HepG2 (cell line): ENCODE measurements at places on chromosomes 1 and 21.

DNA sequence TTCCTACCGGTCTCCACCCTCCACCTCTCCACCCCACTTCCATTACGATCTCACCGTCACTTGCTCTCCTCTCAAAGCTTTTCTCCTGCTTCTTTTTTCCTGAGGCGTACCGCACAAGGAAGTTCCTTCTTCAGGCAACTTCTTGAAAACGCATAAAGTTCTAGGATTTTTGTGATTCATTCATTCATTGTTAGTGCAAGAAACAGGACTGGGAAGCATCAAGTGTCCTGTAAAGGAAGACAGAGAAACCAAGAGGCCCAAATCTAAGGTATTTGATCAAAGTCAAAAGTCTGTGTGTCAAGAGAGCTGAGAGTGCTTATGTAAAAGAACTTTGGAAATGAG, 1.3 kb upstream of the RCC2 start:
- H3K4me3 ChIP-seq, result no peak overlapping the region; the same call in 1 of the 2 replicates
- peaks cover 43% of the 10 kb centered on the region for H3K4me1 ChIP-seq
- no peak overlapping the region for H3K27ac ChIP-seq
- 0 out of 3 replicates have a peak, but pooled peaks cover 8% of the 10 kb centered on the region for H3K36me3 ChIP-seq
- no peak for DNase-seq

- H3K4me1 ChIP-seq, result peaks cover 15% of the 10 kb centered on the region
- no peak for DNase-seq
- no peak overlapping the region for H3K27ac ChIP-seq
- H3K36me3 ChIP-seq, result no peaks in the 10 kb centered on the region
- no peak overlapping the region for H3K4me3 ChIP-seq
Measured at GRCh38 chr1:183942933-183943693, 94.4 kb downstream of the COLGALT2 start.

DNA sequence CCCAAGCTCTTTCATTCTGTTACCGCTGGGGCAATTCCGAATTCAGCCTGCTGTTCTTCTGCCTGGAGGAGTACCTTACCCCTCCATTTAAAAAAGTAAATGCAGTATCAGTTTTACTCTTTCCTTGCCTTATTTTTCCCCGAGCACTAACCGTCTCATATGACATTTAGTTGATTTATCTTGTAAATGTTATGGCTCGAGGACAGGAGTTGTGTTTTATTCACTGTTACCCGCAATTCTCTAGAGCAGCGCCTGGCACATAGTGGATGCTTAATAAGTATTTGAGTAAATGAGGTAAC, 425 bp upstream of the TADA1 start:
- H3K27me3 ChIP-seq, result no peaks in the 10 kb centered on the region
- H3K4me1 ChIP-seq, result peaks cover 52% of the 10 kb centered on the region
- H3K4me3 ChIP-seq, result peak overlapping the region; percentile 86

- no peak for DNase-seq
- no peak overlapping the region for H3K4me3 ChIP-seq
- H3K4me1 ChIP-seq, result no peaks in the 10 kb centered on the region
Measured at GRCh38 chr21:21156957-21157356, 158.7 kb downstream of the NCAM2 start.

GRCh38 chr1:6330410-6330911, 63.1 kb downstream of the ACOT7 start:
- H3K4me3 ChIP-seq, result no peak overlapping the region
- H3K4me1 ChIP-seq, result no peaks in the 10 kb centered on the region
- H3K27me3 ChIP-seq, result no peaks in the 10 kb centered on the region
- no peak overlapping the region for H3K27ac ChIP-seq

DNA sequence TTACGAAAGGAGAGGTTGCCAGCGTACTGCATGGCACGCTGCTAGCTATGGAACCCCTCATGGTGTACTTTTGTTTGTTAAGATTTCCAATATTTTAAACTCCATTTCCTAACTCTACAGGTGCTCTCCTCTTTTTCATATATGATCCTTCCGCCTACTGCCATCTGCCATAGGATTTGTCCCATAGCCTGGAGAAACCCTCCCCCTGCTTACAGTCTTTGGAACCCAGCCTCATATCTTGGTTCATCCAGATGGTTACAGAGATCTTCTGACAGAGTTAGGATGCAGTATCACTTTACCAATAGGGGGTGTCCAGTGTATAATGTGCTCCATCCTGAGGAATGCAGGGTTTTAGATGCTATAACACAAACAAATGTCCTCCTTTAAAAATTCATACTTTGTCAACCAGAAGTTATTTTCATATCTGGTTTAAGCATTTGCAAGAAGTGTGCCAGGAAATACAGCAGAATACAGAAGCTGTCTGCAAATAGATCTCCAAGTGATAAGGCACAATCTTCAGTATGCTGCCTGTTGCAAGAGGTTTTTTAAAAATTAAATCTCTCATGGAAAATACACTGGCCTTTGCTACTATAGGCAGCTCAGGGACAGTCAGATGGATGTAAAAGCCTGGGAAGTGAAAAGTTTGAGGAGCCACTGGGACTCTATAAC, 377.8 kb downstream of the KCNH1 start:
- no peaks in the 10 kb centered on the region for H3K4me1 ChIP-seq
- no peak overlapping the region for H3K27ac ChIP-seq

GRCh38 chr1:92797961-92798360, 13.1 kb upstream of the EVI5 start:
- DNase-seq, result no peak
- H3K4me1 ChIP-seq, result peaks cover 14% of the 10 kb centered on the region
- H3K27ac ChIP-seq, result no peak overlapping the region
- H3K4me3 ChIP-seq, result no peak overlapping the region
- H3K36me3 ChIP-seq, result no peaks in the 10 kb centered on the region
- H3K27me3 ChIP-seq, result no peaks in the 10 kb centered on the region

GRCh38 chr1:220195701-220196100, 76.6 kb downstream of the RAB3GAP2 start:
- no peaks in the 10 kb centered on the region for H3K27me3 ChIP-seq
- DNase-seq, result no peak
- peaks cover 30% of the 10 kb centered on the region for H3K36me3 ChIP-seq
- H3K27ac ChIP-seq, result no peak overlapping the region
- no peaks in the 10 kb centered on the region for H3K4me1 ChIP-seq

DNA sequence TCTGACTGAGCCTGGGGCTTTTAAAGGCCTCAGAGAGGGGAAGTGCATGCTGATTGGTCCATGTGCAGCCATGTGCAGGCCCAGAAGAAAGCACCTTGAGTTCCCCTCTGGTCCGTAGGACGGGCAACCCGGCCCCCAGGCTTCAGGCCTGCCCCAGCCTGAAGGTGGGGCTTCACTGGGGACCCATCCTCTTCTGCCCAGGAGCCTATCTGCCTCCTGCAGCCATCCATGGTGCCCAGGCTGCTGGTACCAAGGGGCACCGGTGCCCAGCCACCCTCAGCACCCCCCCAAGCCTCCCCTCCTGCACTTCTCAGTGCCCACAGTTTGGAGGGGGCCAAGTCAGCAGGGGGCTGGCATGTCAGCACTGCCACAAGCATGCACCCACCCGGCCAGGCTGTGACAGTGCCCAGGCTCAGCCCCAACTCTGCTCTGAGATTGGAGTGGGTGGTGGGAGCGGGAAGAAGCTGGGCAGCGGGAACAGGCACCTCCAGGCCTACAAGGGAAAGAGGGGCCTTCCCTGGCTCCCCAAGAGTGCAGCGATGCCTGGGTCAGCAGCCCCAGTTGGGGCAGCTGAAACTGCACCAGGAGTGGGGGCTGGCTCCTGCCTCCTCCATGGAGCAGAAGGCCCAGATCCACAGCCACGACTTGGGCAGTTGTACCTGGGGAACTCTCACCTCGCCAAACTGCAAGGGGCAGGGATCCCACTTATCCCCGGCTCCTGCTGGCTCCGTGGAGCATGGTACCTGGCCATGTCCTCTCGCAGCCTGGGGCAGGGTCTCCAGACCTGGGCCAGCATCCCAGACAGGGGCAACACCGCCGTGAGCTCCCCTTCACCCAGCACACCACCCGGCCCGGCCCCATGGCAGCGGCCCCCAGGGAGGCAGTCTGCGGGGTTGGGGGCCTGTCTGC, 11.7 kb downstream of the COL6A2 start:
- no peaks in the 10 kb centered on the region for H3K4me1 ChIP-seq
- H3K36me3 ChIP-seq, result no peaks in the 10 kb centered on the region
- H3K4me3 ChIP-seq, result no peak overlapping the region
- no peaks in the 10 kb centered on the region for H3K27me3 ChIP-seq
- DNase-seq, result no peak

- H3K27me3 ChIP-seq, result no peaks in the 10 kb centered on the region
- peak; percentile 3 for DNase-seq
- H3K4me3 ChIP-seq, result no peak overlapping the region
- H3K27ac ChIP-seq, result no peak overlapping the region
Measured at GRCh38 chr21:19541602-19542001, 1138.0 kb upstream of the TMPRSS15 start.

DNA sequence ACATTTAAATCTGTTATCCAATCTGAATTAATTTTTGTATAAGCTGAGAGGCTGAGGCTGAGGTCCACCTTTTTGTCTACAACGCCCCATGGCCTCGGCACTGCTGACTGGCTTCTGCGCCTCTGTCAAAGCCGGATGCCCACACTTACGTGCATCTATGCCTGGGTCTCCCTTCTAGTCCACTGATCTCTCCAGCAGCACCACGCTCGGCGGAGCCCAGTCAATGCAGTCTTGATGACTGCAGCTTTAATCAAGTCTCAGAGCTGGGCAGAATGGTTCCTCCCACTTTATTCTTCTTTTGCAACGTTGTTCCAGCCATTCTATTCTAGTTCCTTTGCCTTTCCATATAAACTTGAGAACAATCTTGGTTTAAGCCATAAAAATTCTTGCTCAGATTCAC, 9.4 kb downstream of the PRDM15 start:
- no peaks in the 10 kb centered on the region for H3K27me3 ChIP-seq
- H3K27ac ChIP-seq, result no peak overlapping the region
- H3K4me1 ChIP-seq, result 0 out of 2 replicates have a peak, but pooled peaks cover 3% of the 10 kb centered on the region

- DNase-seq, result no peak
- H3K27me3 ChIP-seq, result no peaks in the 10 kb centered on the region
- no peak overlapping the region for H3K4me3 ChIP-seq
- H3K4me1 ChIP-seq, result peaks cover 24% of the 10 kb centered on the region
- peaks cover 5% of the 10 kb centered on the region; the same call in 2 of the 3 replicates for H3K36me3 ChIP-seq
Measured at GRCh38 chr1:197137322-197137721, 9.1 kb downstream of the ASPM start.

DNA sequence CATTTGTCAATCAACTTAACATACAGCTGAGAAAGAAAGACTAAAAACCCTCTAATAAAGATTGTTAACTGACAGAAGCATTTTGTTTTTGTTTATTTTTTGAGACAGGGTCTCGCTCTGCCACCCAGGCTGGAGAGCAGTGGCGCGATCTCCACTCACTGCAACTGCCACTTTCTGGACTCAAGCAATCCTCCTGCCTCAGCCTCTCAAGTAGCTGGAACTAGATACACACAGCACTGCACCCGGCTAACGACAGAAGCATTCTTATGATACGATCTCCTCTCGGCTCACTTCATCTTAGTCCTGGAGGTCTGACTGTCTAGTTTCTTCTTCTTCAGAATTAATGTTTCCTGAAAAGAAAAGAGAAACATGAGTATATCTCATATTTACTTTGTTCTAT, 23.5 kb downstream of the RSPH1 start:
- no peak for DNase-seq
- H3K27me3 ChIP-seq, result no peaks in the 10 kb centered on the region
- H3K36me3 ChIP-seq, result no peaks in the 10 kb centered on the region

DNA sequence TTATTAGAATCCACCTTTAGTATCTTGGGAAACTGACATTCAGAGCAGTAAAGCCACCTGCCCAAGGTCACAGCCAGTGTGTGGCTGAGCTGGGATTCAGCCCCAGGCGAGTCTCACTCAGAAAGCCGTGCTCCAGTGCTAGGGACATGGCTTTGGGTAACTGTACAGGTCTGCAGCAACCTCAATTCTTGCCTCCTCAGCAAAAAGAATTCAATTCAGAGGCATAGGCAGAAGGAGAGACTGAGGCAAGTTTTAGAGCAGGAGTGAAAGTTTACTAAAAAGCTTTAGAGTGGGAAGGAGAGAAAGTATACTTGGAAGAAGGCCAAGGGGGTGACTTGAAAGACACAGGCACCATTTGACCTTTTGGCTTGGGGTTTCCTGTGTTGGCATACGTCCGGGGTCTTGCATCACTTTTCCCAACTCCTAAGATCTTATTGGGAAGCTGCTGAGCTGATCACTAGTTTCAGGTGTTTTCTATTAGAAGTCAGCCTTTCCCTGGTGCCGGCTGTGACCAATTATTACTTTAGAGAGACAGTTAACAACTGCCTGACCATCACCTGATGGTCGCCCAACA, 529.3 kb downstream of the MATN1 start:
- 0 out of 2 replicates have a peak, but pooled peaks cover 7% of the 10 kb centered on the region for H3K4me1 ChIP-seq
- H3K27ac ChIP-seq, result no peak overlapping the region
- no peaks in the 10 kb centered on the region for H3K36me3 ChIP-seq
- H3K27me3 ChIP-seq, result no peaks in the 10 kb centered on the region

GRCh38 chr1:232509570-232509969, 120.4 kb downstream of the SIPA1L2 start:
- H3K4me1 ChIP-seq, result no peaks in the 10 kb centered on the region
- peaks cover 16% of the 10 kb centered on the region; the same call in 1 of the 3 replicates for H3K27me3 ChIP-seq
- H3K36me3 ChIP-seq, result no peaks in the 10 kb centered on the region
- no peak overlapping the region for H3K27ac ChIP-seq
- no peak for DNase-seq

- H3K4me1 ChIP-seq, result no peaks in the 10 kb centered on the region
- no peak for DNase-seq
- H3K36me3 ChIP-seq, result no peaks in the 10 kb centered on the region
- H3K27ac ChIP-seq, result no peak overlapping the region
Measured at GRCh38 chr1:73800376-73800775, 397.6 kb downstream of the LRRIQ3 start.

- no peak overlapping the region for H3K27ac ChIP-seq
- H3K4me3 ChIP-seq, result no peak overlapping the region
Measured at GRCh38 chr1:11831945-11832725, 15.4 kb downstream of the NPPA start.

- no peak overlapping the region for H3K4me3 ChIP-seq
- H3K27me3 ChIP-seq, result no peaks in the 10 kb centered on the region
Measured at GRCh38 chr1:229138058-229138457, 132.9 kb upstream of the RAB4A start.

DNA sequence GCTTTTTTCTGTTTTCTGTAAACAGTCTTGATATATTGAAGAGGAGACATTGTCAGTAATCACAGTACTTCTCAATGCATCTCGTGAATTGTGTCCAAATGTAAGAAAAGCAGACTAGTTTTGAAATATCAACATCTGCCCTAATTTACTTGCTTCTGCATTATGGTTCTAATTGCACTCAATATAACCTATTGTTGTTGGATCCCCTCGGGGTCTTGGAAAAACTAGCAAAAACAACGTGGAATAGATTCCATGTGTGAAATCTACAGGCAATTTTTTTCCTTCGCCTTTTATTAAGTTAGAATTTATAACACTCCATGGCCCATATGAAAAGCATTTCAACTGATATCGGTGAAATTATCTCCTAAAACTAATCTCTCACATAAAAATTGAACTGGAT, 236.5 kb downstream of the TTLL7 start:
- no peak for DNase-seq
- H3K36me3 ChIP-seq, result no peaks in the 10 kb centered on the region
- peaks cover 33% of the 10 kb centered on the region for H3K4me1 ChIP-seq
- H3K27me3 ChIP-seq, result no peaks in the 10 kb centered on the region
- H3K4me3 ChIP-seq, result no peak overlapping the region

GRCh38 chr1:230076121-230076520, 9.1 kb downstream of the GALNT2 start:
- H3K27ac ChIP-seq, result no peak overlapping the region
- no peak overlapping the region for H3K4me3 ChIP-seq
- DNase-seq, result no peak
- H3K36me3 ChIP-seq, result peaks cover 1% of the 10 kb centered on the region
- H3K27me3 ChIP-seq, result no peaks in the 10 kb centered on the region

- no peaks in the 10 kb centered on the region for H3K36me3 ChIP-seq
- DNase-seq, result no peak
Measured at GRCh38 chr1:19656134-19656779, 8.4 kb upstream of the HTR6 start.
